ENCODE measurements at places on chromosomes 13 and 19. TPM values are rescaled to one million over a fixed set of nuclear protein-coding genes. Genes with fewer than 3 reads are reported as not detected.

ZNF583 gene
- 0.93 TPM for polyA plus RNA-seq

DNA sequence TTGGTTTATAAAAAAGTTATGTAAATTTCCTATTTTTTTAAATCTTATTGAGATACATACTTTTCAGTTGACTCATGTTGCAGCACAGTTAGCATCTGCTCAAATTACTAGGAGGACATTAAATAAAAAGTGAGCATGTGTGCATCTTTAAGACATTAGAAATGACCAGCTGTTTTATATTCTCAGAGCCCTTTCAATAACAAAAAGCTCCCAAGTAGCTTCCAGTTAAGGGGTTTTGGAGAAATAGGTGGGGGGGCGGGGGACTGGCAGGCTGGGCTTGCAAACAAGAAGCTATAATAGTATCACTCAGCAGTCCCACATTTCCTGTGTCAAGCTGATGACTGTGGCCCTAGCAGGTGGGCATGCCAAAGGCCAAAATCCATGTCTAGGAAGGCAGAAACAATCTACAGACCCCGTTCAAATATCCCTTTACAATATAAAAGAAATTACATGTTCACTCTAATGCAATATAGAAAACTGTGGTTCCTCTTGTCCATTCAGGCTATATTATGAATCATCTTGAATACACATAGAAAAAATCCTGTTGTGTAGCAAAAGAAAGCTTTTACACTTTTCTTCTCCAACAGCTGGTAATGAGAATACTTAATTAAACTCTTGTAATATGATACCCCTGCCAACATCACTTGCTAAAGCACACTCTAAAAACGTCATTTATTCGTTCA lies 1713.2 kb upstream of the SLC10A2 start:
- H3K4me1 ChIP-seq, result no peaks in the 10 kb centered on the region
- no peak for DNase-seq
- H3K36me3 ChIP-seq, result no peaks in the 10 kb centered on the region
- H3K27ac ChIP-seq, result no peak overlapping the region
- H3K4me3 ChIP-seq, result no peak overlapping the region
- no peaks in the 10 kb centered on the region for H3K27me3 ChIP-seq

JUND gene
- polyA plus RNA-seq, result 75.6 TPM

CCNE1 gene
- polyA plus RNA-seq, result 3.5 TPM

PINLYP gene
- polyA plus RNA-seq, result 9.6 TPM

DNA sequence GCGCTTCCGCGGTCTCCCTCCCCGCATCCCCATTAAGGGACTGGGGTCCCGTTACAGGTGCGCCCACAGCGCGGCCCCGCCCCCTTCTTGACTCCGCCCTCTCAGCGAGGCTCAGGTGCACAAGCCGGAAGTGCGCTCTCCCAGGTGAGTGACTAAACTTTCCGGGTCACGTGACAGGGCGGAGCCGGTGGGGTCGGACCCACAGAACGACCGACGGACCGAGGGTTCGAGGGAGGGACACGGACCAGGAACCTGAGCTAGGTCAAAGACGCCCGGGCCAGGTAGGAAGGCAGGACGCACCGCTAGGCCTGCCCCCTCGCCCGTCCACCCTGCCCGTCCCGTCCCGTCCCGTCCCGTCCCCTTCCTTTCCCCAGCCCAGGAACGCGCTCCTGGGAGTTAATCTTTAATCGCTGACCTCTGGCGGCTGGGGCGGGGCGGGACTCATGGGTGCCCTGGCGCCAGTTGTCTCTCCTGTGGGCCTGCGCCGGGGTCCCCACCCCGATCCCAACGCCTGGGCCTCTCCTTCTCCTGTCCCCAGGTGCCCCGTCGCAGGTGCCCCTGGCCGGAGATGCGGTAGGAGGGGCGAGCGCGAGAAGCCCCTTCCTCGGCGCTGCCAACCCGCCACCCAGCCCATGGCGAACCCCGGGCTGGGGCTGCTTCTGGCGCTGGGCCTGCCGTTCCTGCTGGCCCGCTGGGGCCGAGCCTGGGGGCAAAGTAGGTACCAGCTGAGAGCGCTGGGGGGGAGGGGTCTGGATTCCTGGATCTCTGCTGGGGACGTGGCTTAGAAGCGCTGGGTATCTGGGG lies at the start of gene CRB3:
Gene CRB3, plus strand, starts transcription at position 202 of the 804 bp plus-strand sequence. Its CDS starts 431 bp downstream, at position 633.
- no peaks in the 10 kb centered on the region for H3K4me1 ChIP-seq
- peak within 1 kb of the TSS; percentile 10 for H3K4me3 ChIP-seq
- peaks cover 20% of the 10 kb centered on the region for H3K27me3 ChIP-seq
- no peaks in the 10 kb centered on the region for H3K36me3 ChIP-seq
- peak; percentile 83 for DNase-seq

DNA sequence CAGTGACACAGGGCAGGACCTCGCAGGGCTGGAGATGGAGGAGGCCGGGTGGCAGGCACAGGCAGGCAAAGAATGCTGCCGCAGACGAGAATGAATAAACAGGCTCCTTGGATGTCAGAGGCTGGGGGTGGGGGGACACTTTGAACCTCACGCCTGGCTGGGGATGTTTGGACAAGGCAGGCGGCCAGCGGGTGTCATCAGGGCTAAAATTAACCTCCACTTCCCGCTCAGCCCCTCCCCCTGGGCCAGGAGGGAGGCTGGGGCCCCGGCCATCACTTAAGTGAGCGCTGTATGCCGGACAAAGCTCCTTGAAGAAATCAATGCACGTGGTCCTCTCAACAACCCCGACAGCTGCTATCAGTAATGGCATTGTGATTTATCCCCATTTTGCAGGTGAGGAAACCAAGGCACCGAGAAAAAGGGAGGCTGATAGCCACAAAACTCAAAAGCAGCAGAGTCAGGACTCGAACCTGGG lies 10.3 kb upstream of the FUT5 start:
- DNase-seq, result no peak
- H3K4me3 ChIP-seq, result no peak overlapping the region
- H3K36me3 ChIP-seq, result no peaks in the 10 kb centered on the region

GRCh38 chr13:64767054-64767453 lies 2463.1 kb downstream of the PCDH9 start:
- no peak overlapping the region for H3K27ac ChIP-seq
- no peaks in the 10 kb centered on the region for H3K27me3 ChIP-seq
- no peaks in the 10 kb centered on the region for H3K36me3 ChIP-seq
- no peak for DNase-seq
- no peak overlapping the region for H3K4me3 ChIP-seq

- H3K36me3 ChIP-seq, result no peaks in the 10 kb centered on the region
- H3K27me3 ChIP-seq, result no peaks in the 10 kb centered on the region
- no peak overlapping the region for H3K4me3 ChIP-seq
- no peak for DNase-seq
- H3K4me1 ChIP-seq, result peaks cover 8% of the 10 kb centered on the region
Observed at GRCh38 chr19:50722201-50723013, 757 bp upstream of the CLEC11A start.

DNA sequence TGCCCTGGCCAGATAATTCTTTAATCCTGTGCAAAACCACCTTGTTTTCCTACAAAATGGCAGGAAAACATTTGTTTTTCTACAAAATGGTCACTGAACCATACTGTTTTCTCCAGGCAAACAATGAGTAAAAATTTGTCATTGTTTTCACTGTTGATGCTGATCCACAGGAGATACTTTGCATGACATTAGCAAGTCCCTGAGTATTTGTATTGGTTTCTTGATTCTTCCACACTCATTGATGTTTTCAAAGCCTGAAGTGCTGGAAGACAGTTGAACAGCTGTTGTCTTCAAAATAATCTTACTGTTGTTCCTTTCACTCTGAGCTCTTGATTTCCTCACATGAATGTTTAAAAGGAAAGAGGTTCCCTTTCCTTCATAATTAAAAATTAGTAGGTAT lies 123.1 kb upstream of the HTR2A start:
- no peaks in the 10 kb centered on the region for H3K4me1 ChIP-seq
- H3K36me3 ChIP-seq, result no peaks in the 10 kb centered on the region
- no peak for DNase-seq

DNA sequence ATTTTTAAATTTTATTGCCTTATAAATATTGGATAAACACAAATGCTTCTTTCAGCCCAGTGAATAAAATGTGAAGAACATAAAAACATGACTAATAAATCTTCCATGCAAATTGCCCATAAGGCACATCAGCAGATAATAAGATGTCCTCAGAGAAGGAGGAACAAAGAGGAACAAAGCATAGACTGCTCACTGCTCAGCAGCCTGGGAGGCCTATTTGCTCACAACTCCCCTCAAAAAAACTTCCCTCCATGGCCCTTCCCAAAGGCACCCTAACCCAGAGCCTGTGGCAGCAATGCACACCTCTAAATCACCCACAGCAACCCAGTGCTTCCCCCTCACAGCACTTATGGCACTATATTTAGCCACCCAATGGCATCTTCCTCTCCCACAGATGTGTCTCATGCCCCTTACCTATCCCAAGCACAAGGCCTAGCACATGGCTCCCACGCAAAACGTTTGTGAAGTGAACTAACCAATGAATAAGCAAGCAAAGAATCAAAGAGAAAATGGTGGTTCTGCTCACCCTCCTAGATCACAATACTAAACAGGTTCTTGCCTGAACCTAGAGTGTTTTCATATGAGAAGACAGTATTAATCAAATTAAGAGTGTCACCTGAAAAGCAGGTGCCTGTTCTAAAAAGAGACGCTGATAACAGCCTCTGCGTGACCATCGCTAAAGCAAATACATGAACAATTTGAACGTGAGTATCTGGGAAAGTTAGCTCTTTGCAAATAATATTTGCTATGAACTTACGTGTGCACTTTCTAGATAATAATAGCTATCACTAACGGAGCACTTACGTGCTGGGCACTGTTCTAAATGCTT lies 96.9 kb downstream of the TBC1D4 start:
- no peak overlapping the region for H3K4me3 ChIP-seq
- H3K27ac ChIP-seq, result no peak overlapping the region
- no peak for DNase-seq
- H3K27me3 ChIP-seq, result no peaks in the 10 kb centered on the region
- H3K36me3 ChIP-seq, result no peaks in the 10 kb centered on the region

CEBPA gene
- 19.8 TPM for polyA plus RNA-seq

SLC1A6 gene
- not detected for polyA plus RNA-seq

GRCh38 chr19:41362143-41362847 lies 1.7 kb downstream of the B9D2 start:
- H3K4me3 ChIP-seq, result no peak overlapping the region
- peaks cover 9% of the 10 kb centered on the region for H3K36me3 ChIP-seq
- H3K4me1 ChIP-seq, result peaks cover 12% of the 10 kb centered on the region
- DNase-seq, result no peak
- peak overlapping the region; percentile 99 for H3K27ac ChIP-seq
- H3K27me3 ChIP-seq, result no peaks in the 10 kb centered on the region

GRCh38 chr19:40174092-40174491 lies 17.1 kb upstream of the MAP3K10 start:
- no peaks in the 10 kb centered on the region for H3K4me1 ChIP-seq
- H3K4me3 ChIP-seq, result no peak overlapping the region
- DNase-seq, result no peak
- H3K27ac ChIP-seq, result no peak overlapping the region

ELSPBP1 gene
- polyA plus RNA-seq, result not detected

LILRB5 gene
- 23.9 TPM for polyA plus RNA-seq

DNA sequence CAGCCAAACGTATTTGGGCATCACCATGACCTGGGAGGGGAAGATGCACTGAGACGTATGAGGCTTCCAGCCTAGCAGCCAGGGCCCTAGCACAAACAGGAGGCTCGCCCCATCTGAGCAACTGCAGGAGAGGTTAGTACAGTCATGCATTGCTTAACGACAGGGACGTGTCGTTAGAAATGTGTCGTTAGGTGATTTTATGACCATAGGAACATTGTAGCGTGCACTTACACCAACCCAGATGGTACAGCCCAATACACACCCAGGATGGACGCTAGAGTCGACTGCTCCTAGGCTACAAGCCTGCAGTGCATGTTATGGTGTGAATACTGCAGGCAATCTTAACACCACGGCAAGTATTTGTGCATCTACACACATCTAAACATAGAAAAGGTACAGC lies 9.3 kb downstream of the CD177 start:
- H3K4me1 ChIP-seq, result no peaks in the 10 kb centered on the region
- DNase-seq, result no peak
- H3K4me3 ChIP-seq, result no peak overlapping the region
- no peaks in the 10 kb centered on the region for H3K36me3 ChIP-seq

ZNF708 gene
- polyA plus RNA-seq, result 5.1 TPM

- H3K27ac ChIP-seq, result no peak overlapping the region
- no peaks in the 10 kb centered on the region for H3K27me3 ChIP-seq
- DNase-seq, result no peak
- no peaks in the 10 kb centered on the region for H3K36me3 ChIP-seq
- no peaks in the 10 kb centered on the region for H3K4me1 ChIP-seq
Observed at GRCh38 chr19:30969591-30969990, 379.6 kb downstream of the TSHZ3 start.

- no peaks in the 10 kb centered on the region for H3K27me3 ChIP-seq
- H3K4me3 ChIP-seq, result no peak overlapping the region
- no peaks in the 10 kb centered on the region for H3K36me3 ChIP-seq
- H3K4me1 ChIP-seq, result peaks cover 22% of the 10 kb centered on the region
Observed at GRCh38 chr13:30364133-30364532, 56.8 kb upstream of the KATNAL1 start.

TTYH1 gene
- polyA plus RNA-seq, result 3.5 TPM

- H3K36me3 ChIP-seq, result peaks cover 3% of the 10 kb centered on the region
- peaks cover 56% of the 10 kb centered on the region for H3K4me1 ChIP-seq
- H3K27ac ChIP-seq, result peak overlapping the region; percentile 94
- DNase-seq, result peak; percentile 84
- H3K27me3 ChIP-seq, result no peaks in the 10 kb centered on the region
Observed at GRCh38 chr19:2477732-2478191, 1.8 kb downstream of the GADD45B start.

DNA sequence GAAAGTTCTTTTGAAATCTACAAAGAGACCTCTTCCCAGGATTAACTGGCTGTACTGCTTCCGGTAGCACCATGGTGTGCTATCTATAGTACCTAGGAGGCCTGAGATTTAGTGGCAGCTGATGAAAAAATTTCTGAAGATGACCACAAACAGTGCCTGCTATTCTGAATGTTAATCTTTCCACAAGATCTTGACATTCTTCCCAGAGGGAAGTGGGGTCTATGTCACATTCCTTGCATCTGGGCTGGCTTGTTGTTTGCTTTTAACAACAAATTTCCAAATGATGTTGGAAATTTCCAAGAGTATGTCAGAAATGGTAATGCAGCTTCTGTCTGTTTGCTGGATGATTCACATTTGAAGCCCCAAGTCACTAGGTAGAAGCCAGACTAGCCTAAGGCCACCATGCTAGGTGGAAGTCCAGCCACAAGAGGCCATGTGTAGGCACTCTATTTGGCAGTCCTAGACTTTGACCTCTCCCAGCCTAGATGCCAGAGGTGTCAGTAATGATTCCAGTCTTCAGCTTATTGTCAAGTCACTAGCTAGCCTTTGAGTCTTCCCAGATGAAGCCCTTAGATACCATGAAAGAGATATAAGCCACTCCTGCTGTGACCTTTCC lies 22.1 kb downstream of the SPART start:
- H3K36me3 ChIP-seq, result peaks cover 60% of the 10 kb centered on the region
- H3K27ac ChIP-seq, result no peak overlapping the region
